ENCODE measurements at places on chromosomes 5 and 9.

- no peak for DNase-seq
These were observed 298.0 kb downstream of the NNT start for GRCh38 chr5:43900974-43901373.

GRCh38 chr9:87337335-87338087, 160.2 kb upstream of the DAPK1 start:
- peak; percentile 19 for DNase-seq

- DNase-seq: no peak
These were observed 158.7 kb downstream of the EBF1 start for GRCh38 chr5:158940977-158941376.

- no peak for DNase-seq
These were observed 247.2 kb downstream of the NTRK2 start for GRCh38 chr9:84916769-84917168.

Data from hematopoietic multipotent progenitor cell treated with erythropoietin and hydrocortisone succinate and interleukin-3 and kit ligand, for 17 days (in vitro differentiated cells).